Activated CD4-positive, CD25-positive, alpha-beta regulatory T cell treated with anti-CD3 and anti-CD28 coated beads, Interleukin-2, amount 50 U/mL, for 16 hours (primary cell): ENCODE measurements at places on chromosomes 12 and 14.

DNA sequence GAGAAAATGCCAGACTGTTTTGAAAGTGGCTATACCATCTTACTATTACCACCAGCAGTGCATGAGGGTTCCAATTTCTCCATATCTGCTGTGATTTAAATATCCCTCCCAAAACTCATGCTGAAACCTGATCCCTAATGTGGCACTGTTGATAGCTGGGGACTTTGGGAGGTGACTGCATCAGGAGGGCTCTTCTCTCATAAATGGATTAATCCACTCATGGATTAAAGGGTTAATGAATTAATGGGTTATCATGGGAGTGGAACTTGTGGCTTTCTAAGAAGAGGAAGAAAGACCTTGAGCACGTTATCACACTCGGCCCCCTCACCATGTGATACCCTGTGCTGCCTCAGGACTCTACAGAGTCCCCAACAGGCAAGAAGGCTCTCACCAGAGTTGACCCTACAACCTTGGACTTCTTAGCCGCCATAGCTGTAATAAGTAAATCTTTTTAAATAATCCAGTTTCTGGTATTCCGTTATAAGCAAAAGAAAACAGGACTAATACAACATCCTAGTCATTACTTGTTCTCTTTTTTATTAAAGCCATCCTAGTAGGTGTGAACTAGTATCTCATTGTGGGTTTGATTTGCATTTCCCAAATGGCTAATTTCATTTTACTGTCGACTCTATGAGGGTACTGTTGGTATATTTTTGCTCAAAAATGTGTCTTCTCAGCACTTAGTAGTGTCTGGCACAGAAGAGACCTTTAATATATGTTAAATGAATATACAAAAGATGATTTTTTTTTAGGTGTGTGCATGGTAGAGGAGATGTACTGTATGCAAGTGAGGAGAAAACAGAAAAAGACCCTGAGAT lies 14.3 kb downstream of the PPP1R12A start:
- no peak for DNase-seq

- no peak for DNase-seq
Measured at GRCh38 chr14:87944987-87945604, 47.9 kb downstream of the GALC start.

GRCh38 chr12:86658303-86658702 lies 402.1 kb upstream of the MGAT4C start:
- DNase-seq: no peak

DNA sequence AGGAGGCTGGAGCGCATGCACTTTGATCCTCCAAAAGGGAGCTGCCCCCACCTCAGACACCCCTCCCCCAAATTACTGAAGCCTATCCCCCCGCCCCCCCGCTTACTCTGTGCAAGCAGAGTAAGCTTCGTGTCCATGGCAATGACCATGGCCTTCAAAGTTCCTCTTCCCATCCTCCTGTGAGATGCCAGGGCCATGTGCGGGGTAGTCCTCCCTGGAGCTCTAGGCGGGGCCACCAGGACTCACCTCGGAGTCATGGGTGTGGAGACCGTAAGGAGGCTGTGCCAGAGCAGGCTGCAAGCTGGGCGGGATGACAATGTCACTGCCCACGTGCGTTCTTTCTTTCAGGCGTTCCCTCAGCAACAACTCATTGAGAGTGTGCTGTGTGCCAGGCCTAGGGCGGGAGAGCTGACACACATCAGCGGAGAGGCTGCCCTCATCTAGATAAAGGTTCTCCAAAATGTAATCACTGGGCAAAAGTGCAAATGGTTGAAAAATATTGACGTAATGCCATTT lies 66.8 kb downstream of the C14orf132 start:
- DNase-seq: no peak

DNA sequence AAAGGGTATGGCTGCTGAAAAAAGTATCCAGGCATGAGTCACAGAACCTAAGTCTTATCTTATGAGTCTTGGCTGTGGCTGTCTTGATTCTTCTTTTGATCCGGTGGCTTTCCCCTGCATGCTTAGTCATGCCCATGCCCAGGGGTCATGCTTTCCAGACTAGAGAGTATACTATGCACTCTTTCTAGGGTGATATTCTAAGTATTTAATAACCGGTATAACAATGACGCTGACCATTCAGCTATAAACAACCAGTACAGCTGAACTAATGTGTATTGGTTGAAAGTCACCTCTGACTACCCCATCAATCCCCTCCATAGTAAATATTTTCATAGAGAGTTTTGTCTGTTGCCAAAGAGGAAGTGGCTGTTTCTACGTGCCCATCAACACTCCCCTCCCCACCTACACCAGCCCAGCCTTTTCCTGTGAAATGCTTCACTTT lies 34.7 kb upstream of the NRXN3 start:
- DNase-seq: no peak

GRCh38 chr12:3713483-3713882 lies 39.4 kb downstream of the CRACR2A start:
- no peak for DNase-seq

- no peak for DNase-seq
Measured at GRCh38 chr14:84087986-84088531, 1441.9 kb upstream of the FLRT2 start.

GRCh38 chr12:122855928-122856831 lies 20.9 kb downstream of the HIP1R start:
- no peak for DNase-seq

- no peak for DNase-seq
Measured at GRCh38 chr14:54942913-54943312, 40.3 kb upstream of the GCH1 start.

DNA sequence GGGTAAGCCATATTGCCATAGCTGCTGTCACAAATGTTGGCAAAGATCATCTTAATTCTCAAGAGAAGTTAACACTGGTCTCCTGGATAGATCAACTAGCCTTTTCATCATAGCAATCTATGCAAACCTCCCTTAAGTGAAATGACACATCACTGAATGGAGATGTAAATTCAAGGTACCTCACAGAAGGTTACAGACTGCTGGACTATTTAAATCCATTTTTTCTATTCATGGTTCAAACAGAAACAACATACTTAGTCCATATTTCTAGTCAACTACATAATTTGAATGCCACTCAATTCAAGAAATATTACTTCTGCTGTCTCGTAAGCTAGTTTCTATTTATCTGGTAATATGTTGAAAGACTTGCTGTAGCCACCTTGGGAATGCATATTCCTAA lies 748.3 kb downstream of the C12orf50 start:
- no peak for DNase-seq
